ENCODE measurements at places on chromosomes 3 and 15. TPM values are rescaled to one million over a fixed set of nuclear protein-coding genes. Genes with fewer than 3 reads are reported as not detected.

TTLL13 gene
- not detected for total RNA-seq

COPB2 gene
- 67.0 TPM for total RNA-seq

DPPA2 gene
- not detected for total RNA-seq

SEMA6D gene
- total RNA-seq, result 34.9 TPM

PARP15 gene
- total RNA-seq, result 5.9 TPM

LCTL gene
- total RNA-seq, result not detected

SLC9A9 gene
- total RNA-seq, result 30.7 TPM

ANKRD63 gene
- not detected for total RNA-seq

TPRG1 gene
- 21.6 TPM for total RNA-seq

GCSAM gene
- 1.5 TPM for total RNA-seq

Measured in vagina (tissue), 2 donors.